ENCODE measurements at places on chromosomes 1 and 21.
A peak's percentile ranks its signal among the peaks of the same experiment; 100 is the strongest.

DNA sequence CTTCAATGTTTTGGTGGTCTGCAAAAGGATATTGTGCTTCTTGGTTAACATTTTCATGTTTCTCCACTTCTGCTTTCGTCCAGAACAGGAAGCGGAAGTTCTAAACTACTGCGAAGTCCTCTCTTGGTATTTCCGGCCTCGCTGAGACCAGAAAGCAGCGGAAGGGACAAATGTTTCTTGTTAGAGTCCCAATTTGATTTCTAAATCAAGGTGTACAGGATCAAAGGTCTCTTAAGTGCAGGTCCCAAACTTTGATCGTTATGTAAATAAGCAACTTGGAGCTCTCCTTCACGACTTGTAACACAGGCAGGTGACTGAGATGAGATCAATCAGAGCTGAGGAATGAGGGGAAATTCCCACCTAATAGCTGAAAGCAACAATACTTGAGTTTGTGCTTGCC lies 40.1 kb upstream of the HMCN1 start:
- DNase-seq: peak; percentile 56

GRCh38 chr1:9166289-9167235 lies 37.7 kb upstream of the GPR157 start:
- DNase-seq: no peak

DNA sequence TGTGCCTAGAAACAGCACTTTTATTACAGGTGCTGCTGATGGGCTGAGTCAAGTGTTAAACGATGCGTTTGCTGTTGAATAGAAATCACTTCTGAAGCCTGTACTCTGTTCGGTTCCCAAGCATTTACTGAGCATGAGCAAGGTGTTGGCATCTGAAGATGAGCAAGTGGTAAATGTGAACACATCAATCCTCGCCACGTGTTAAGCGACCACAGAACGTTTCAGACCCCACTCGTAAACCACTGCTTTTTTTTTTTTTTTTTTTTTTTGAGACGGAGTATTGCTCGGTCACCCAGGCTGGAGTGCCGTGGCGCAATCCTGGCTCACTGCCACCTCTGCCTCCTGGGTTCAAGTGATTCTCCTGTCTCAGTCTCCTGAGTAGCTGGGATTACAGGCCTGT lies 241.2 kb downstream of the SETD4 start:
- DNase-seq: no peak

DNA sequence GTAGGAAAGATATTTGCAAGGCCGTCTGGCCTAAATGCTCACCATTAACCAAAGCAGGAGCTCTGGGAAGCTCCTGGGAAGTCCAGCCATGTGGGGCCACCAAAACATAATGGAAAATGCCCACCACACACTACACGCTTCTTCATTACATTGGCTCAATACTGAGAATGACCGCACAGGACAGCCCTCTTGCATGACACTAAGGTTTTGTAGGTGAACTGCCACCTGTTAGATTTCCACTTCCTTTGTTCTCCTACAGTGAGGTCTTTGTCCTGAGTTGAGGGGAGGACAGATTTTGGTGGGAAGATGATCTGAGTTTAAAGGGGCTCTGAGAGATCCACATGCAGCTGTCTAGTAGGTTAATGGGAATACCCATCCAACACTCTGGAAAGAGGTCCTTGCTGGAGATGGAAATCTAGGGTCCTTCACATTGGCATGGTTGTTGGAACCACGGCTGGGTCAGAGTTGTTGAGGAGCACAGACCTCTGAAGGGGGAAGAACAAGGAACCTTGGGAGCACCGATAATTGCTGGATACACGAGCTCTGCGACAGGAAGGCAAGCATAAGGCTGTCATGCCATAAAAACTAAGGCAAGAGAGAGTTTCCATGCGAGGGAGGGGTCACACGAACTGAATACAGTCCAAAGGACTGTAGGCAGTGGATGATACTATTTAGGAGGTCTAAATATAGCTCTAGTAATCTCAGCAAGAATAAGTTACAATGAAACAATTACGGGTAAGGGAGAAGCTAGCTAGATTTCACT lies 105.5 kb upstream of the IRF2BP2 start:
- DNase-seq: no peak

GRCh38 chr1:207032528-207033017 lies at the start of gene C1orf116:
Gene C1orf116, minus strand, starts transcription at chr1:207032756. Its CDS starts 5,158 bp downstream, at chr1:207027598.
- DNase-seq: no peak

Measured in GM20000 (cell line).